Fibroblast of skin of back (primary cell): ENCODE measurements at places on chromosomes 1 and 21.
A peak's percentile ranks its signal among the peaks of the same experiment; 100 is the strongest.

DNA sequence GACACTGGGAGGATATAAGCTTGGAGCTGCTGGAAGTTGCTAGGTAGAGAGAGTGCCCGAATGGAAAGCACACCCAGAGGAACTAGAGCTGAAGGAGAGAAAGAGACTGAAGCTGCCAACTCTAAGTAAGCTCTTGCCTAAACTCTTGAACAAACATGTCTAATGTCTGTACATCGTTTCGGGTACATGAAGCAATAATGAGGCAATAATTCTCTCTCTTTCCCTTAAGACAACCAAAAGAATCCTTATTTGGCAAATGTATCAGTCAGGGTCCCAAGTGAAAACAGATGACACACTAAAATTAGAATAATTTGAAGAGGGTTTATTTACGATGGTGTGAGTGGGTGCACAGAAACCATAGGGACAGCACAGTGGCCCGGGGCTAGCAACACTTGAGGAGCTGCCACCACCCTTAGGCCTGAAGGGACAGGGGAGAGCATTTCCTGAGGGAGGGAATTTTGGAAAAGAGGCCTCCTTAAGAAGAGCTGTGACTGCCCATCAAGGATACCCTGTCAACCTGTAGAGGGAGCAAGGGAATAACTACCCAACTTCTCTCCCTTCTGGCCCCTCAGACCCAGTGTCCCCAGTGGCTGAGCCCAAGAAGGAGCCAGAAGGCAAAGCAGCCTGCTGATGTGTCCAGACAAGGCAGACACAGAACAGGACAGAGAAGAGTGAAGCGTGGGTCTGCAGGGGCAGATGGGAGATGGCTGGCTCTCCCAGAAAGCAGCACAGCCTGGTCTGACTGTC, 36.1 kb upstream of the KHDRBS1 start:
- peak; percentile 69 for DNase-seq

GRCh38 chr1:23810818-23811540, 10.4 kb upstream of the GALE start:
- DNase-seq = no peak

DNA sequence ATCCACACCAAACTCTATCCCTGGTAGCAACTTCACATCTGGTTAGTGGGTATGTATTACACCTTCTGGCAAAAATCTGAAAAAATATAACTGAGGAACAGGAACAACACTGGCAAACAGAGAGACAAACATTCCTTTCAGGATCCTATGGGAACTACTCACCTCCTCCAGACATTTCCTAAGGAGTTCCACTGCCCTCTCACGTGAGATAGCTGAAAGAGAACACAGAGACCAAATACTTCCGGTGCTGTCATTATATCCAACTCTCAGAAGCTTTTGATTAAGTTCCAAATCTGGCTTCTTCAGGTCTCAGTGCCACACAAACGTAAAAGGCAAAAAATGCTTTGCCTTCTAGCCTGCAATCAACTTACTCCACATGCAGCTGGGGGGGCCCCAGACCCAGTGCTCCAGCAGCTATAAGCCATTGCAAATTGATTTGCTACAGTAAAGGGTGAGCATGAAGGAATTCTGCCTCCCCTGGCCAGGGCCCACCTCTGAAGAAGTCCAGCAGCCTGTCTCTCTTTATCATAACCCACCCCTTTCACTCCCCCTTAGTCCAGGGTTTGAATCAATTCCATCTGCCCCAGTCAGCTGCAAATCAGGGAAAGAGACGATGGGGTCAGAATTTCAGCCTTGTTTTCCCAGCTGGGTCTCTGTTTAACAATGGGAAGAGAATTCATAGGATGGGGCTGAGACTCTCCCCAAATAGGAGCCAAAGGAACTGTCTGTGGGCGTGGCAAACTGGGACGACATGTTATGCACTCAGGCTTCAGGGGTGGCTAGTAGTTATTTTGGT, 32.2 kb downstream of the TFAP2E start:
- DNase-seq = peak; percentile 14

DNA sequence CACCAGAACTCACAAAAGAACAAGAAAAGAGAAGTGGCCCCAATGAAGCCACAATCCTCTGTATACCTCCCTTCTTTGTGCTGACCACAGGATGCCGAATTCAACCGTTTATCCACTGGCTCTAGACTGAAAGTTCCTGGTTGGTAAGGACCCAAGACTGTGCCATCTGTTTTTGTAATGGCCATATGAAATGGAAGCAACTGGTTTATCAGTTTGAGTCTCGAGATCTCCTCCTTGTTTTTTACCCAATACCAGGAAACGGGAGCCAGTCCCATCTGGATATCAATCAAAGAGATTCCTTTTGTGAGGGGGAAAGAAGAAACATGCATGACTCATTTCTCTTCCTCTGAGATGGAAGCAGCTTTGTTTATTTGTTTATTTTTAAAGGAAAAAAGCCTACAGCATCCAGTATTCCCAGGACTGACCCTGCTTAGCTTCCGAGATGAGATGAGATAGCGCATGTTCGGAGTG, 32.4 kb upstream of the ZNF124 start:
- DNase-seq = no peak

DNA sequence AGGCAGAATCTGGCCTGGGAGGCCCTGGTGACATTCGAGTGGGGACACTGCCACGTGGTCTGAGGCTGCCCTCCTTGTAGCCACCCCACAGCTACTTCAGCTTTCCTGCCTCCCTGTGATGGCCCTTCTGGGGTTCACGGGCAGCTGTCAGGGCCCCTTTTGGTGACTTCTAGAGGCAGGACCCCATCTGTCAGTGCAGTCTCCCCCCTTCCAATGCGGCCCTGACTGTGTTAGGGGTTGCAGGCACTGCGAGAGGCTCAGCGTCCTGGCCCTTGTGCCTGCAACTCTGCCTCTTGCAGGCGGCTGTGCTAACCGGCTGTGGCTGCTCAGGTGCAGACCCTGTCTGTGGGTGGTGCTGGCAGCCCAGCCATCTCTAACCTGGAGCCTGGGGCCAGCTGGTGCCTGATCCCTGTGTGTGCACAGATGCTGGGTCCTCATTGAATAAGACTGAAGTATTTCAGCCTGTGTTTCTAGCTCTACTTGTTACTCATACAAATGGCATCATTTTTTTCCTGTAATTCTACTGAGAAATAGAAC, 62.2 kb downstream of the S100B start:
- no peak for DNase-seq

DNA sequence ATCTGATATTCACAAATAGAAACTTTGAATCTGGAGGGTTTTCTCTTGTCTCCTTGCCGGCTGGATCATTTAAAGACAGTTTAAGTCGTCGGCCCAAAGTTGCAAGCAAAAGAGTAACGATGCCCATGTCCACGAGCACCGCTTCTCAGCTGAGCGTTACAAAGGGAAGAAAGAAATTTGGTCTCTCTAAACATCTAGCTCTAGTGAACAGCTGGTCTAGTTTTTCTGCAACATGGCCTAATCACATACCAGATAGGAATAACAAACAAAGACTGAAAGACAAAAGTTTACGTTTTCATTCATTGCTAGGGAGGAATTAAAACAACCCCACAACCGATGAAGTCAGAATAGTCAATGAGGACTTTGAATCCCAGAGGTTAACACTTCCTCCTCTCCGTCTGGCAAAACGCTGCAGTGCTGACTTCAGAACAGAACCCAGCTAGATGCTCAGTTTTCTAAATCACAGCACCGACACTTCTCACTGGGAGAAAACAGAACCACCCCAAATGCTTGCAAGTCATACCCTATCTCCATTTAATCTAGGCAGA, 69.4 kb downstream of the NTPCR start:
- no peak for DNase-seq

- DNase-seq = no peak
These were observed 112.3 kb upstream of the IRF2BP2 start for GRCh38 chr1:234722270-234722704.

- no peak for DNase-seq
These were observed 29.0 kb upstream of the SARS1 start for GRCh38 chr1:109184687-109185086.

DNA sequence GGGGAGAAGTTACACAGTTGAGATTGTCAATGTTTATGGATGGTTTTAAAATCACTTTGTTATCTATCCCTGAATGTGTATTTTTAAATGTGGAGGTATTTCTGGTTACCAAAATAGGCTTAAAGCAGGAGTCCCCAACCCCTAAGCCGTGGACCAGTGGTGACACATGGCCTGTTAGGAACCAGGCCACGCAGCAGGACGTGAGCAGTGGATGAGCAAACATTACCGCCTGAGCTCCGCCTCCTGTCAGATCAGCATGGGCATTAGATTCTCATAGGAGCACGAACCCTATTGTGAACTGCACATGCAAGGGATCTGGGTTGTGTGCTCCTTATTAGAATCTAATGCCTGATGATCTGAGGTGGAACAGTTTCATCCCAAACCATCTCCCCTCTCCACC, 151.6 kb downstream of the GALNT2 start:
- no peak for DNase-seq

DNA sequence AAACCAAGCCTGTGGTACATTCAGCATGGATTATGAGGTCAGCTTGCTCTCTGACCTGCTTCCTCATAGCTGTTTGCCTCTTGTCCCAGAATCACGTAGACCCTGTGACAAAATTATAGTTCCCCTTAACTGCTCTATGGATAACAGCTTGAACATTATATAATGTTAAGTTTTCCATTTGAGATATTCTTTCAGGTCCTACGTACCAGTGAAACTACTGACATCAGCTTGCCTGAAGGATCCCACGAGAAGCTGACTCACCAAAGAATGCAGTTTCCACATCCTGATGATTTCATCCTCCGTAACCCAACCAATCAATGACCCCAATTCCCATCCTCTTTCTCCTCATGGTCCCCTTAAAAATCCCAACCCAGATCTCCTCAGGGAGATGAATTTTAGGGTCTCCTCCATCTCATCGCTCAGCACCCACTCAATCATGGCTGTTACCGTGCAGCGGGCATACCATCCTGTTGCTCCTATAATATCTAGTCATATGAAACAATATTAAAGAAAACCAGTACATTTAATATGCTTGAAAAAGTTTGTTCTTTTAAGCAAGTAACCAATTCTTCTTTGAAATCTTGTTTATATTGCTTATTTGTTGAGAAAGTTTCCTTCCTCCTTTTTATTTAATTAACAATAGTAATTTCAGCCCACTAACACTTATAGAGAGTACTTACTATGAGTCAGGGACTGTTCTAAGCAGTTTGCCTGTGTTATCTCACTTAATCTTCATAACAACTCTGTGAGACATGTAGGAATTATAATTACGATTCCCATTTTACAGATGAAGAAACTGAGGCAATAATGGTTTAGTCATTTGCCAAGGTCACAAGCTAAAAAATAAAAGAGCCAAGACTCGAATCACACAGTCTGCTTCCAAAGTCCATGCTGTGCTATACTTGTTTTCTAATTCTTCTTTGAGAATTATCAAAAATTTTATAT, 27.4 kb downstream of the CHML start:
- peak; percentile 86 for DNase-seq

GRCh38 chr1:199123615-199124014, 484.8 kb downstream of the PTPRC start:
- DNase-seq = peak; percentile 54

GRCh38 chr1:171664976-171665375, 12.5 kb upstream of the MYOC start:
- DNase-seq = no peak

DNA sequence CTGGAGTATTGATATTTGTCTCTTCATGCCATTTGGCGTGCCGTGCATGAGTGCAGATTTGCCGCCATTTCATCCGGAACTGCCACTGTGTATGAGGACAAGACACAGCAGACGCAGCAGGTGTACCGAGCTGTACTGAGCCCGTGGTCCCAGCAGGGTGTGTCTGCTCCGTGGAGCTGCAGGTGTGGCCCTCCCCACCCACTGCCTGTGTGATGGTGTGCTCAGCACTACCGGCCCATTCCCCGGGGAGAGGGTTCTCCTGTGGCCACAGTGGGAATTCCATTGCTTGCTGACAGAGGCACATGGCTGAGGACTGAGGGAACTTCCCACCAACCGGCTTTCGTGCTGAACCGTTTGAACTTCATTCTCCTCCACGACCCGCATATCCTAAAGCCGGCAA, 34.3 kb upstream of the COL6A1 start:
- no peak for DNase-seq

GRCh38 chr1:66395202-66396061, 138.5 kb upstream of the SGIP1 start:
- no peak for DNase-seq

- no peak for DNase-seq
These were observed 18.8 kb upstream of the GORAB start for GRCh38 chr1:170513138-170513537.

DNA sequence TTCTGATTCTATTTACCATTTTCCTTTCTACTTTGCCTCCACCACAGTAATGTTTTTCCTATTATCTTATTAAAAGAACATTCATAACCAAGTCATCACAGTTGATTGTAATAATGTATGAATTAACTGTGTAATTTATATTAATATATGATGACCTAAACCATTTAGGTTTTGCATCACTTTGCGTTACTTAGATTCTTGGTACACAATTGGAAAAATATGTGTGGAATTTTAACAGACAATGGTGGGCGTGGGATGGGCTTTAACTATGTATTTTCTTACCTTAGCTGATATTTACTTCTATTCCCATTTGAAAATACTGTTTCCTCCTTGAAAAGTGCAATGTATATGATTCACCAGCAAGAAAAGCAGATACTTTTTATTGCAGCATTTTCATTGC, 3.6 kb downstream of the KRTAP21-3 start:
- DNase-seq = peak; percentile 33

DNA sequence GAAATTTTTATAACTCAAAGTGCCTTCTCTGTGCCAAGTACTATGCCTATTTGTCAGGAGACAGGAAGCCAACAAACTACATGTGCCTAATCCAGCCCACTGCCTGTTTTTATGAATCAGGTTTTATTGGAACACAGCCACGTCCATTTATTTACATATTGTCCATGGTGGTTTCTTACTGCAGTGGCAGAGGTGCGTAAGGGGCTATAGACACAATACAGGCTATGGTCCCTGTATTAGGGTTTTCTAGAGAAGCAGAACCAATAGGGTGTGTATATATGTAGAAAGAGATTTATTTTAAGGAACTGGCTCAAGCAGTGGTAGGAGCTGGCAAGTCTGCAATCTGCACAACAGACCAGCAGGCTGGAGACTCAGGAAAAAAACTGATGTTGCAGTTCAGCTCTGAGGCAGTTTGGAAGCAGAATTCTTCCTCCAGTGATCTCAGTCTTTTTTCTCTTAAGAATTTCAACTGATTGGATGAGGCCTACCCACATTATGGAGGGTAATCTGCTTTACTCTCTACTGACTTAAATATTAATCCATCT, 15.4 kb downstream of the PPIE start:
- DNase-seq = no peak

DNA sequence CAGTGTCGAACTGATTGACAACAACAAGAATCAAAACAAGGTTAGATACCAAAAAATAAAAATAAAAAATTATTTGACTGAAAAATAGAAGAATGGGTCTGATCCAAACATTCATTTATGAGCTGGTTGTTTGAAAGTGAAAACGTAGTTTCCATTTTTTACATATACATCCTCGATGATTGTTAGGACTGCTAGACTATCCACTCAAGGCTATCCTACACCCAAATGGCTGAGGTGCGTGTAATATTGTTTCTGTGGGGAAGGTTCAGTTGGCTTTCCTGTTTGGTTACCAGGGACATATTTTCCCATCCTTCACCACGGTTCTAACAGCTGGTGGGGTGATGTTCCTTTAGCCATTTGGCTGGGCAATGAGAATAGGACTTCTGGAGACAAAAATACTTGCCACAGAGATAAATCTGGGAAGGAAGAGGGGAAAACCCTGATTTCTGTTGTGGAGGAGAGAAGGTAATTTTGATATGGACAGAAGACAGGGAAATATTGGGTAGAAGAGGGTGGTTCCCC, 66.3 kb downstream of the MAP3K7CL start:
- DNase-seq = peak; percentile 44

GRCh38 chr1:232291681-232292080, 338.3 kb downstream of the SIPA1L2 start:
- no peak for DNase-seq

- DNase-seq = no peak
These were observed 3.0 kb upstream of the C1orf21 start for GRCh38 chr1:184383772-184384323.
